ENCODE measurements at places on chromosomes 6 and 20. TPM values are rescaled to one million over a fixed set of nuclear protein-coding genes. Genes with fewer than 3 reads are reported as not detected.

The DEFB121 gene
- total RNA-seq: not detected

The DLK2 gene
- total RNA-seq: 0.37 TPM

The RHAG gene
- total RNA-seq: not detected

GRCh38 chr6:155315516-155315871 lies 1.2 kb upstream of the TFB1M start:
- DNase-seq: no peak
- no peaks in the 10 kb centered on the region for H3K4me1 ChIP-seq
- H3K27me3 ChIP-seq: no peaks in the 10 kb centered on the region
- H3K36me3 ChIP-seq: no peaks in the 10 kb centered on the region
- H3K4me3 ChIP-seq: no peak overlapping the region

- no peak overlapping the region for H3K27ac ChIP-seq
- H3K27me3 ChIP-seq: no peaks in the 10 kb centered on the region
- no peak overlapping the region for H3K4me3 ChIP-seq
- no peak for DNase-seq
- peaks cover 3% of the 10 kb centered on the region for H3K4me1 ChIP-seq
Measured at GRCh38 chr20:45359406-45360148, 3.4 kb upstream of the SYS1 start.

DNA sequence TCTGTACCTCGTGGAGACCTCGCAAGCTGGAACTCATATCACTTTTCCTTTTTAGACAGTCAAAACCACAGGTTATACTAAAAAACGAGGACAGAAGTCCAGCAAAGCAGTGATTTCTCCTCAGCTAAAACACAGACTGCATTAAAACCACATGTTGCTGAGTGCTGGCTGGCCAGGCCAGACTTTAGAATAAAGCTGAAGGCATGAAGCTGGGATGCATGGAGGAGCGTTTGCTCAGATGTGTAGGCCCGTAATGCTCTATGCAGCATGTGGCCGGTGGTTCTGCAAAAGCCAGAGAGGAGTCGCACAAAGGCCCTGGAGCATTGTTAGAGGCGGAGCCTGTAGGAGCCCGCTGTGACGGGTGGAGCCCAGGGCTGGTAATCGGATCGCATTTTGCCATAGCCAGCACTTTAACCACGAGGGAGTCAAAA lies 83.6 kb downstream of the SMOC2 start:
- H3K4me1 ChIP-seq: peaks cover 3% of the 10 kb centered on the region
- DNase-seq: no peak

DNA sequence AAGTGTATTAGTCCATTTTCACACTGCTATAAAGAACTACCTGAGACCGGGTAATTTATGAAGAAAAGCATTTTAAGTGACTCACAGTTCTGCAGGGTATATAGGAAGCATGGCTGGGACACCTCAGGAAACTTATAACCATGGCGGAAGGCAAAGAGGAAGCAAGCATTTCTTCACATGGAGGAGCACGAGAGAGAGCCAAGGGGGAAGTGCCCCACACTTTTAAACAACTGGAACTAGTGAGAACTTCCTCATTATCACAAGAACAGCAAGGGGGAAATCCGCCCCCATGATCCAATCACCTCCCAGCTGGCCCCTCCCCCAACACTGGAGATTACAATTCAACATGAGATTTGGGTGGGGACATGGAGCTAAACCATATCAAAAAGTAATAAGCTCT lies 28.3 kb upstream of the B3GAT2 start:
- no peak overlapping the region for H3K4me3 ChIP-seq
- no peaks in the 10 kb centered on the region for H3K27me3 ChIP-seq
- no peak overlapping the region for H3K27ac ChIP-seq
- H3K36me3 ChIP-seq: no peaks in the 10 kb centered on the region
- DNase-seq: no peak

All from H1 (cell line).